ENCODE measurements at places on chromosomes 4 and X. TPM values are rescaled to one million over a fixed set of nuclear protein-coding genes. Genes with fewer than 3 reads are reported as not detected.

The SPATA4 gene
- total RNA-seq, result 0.72 TPM

The CFAP99 gene
- total RNA-seq, result under 0.01 TPM

GRCh38 chrX:20459410-20460350, 193.0 kb upstream of the RPS6KA3 start:
- no peak for DNase-seq

DNA sequence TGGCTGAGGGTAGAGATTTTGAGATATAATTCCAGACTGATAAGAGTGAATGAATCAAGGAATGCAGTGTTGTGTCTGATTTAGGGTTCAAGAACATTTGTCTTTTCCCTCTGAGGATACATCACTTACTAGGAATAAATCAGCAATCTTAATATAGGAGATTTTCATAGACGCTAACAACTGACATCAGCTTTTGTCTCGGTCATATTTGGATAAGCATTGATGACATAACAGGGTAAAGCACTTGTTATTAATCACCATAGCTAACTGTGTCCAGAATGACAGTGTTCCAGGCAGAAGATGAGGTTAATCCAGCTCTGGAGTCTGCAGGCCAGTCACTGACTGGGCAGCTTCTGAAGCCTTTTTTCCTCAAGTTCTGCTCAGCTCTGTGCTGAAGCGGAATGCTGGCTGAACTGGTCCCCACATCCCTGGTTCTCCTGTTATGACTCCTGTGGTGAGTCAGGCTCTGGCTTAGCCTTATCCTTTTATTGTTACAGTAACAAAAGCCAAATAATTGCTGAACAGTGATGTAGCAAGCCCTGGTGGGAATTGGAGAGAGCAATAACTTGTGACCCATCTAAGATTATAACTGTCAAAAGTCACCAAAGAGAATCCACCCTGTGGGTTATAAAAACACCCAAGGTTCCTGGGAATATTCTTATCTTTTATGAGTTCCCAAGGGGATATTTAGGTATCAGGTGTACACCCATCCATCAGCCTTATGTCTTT, 41.8 kb downstream of the FNIP2 start:
- peak; percentile 71 for DNase-seq

GRCh38 chr4:94695384-94695783, 62.4 kb upstream of the BMPR1B start:
- DNase-seq, result peak; percentile 4

DNA sequence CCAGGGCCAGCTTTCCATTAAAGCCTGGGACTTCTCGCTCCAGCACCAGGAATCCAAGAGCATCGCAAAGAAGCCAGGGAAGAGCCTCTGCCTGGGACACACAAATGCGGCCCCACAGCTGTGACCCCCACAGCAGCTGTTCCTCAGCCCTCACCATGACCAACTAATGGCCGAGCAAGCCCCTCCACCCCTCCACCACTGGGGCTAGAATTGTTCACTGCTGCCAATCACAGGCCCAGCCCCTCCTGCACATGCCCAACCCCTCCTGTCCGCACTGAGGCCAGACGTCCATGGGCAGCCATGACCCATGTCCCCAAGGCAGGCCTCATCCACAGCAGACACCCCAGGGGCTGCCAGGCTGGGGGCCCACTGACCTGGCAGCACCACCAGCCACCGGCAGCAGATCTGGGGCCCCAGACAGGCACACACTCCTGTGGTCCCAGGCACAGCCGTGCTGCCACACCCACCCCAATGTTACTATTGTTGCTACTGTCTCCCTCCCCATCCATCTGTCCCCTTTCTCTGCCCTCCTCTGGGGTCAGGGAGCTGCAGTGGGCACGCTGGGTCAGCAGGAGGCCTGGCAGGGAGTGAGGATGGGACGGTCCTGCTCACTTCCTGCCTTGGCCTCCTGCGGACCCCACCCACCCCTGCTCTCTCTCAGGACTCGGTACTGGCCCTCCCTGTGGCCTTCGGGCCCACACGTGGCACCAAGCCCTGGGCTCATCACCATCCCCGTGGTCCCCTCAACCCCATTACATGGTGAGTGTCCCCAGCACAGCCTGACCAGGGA, 56.0 kb downstream of the ZFYVE28 start:
- peak; percentile 38 for DNase-seq

DNA sequence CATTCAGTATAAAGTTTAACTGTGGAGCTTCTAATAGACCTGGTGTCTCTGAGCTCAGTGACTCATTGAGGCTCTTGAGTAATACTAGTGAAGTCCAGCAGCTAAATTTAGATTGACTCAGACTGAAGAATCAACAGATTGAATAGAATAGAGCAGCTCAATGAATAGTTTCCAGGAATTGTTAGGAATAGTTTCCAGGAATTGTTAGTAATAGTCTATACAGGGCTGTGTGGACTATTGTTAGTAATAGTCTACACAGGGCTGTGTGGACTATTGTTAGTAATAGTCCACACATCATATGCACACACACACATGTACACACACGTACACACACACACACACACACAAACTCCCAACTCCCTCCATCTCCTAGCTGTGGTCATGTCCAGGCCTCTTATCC, 3.0 kb downstream of the GIMD1 start:
- DNase-seq, result no peak

- peak; percentile 69 for DNase-seq
Measured at GRCh38 chr4:7421356-7422150, 13.2 kb downstream of the PSAPL1 start.

DNA sequence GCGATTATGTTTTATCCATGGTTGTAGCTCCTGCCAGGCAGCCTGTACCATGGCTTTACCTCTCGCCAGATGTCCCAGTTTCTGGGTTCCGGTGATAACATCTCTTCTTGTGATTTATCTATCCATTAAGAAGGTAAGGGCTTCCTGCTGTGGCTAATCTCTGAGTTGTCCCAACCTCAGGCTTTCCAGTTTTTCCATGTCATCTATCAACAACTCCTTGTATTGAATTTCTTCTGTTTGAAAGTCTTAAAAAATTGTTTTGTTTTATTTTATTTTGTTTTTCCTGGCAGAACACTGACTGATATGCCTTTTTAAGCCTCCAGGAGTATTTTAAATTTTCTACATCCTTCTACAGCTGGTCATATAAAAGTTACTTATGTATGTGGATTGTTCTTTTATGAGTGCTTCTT, 241.9 kb downstream of the ANTXR2 start:
- DNase-seq, result no peak

DNA sequence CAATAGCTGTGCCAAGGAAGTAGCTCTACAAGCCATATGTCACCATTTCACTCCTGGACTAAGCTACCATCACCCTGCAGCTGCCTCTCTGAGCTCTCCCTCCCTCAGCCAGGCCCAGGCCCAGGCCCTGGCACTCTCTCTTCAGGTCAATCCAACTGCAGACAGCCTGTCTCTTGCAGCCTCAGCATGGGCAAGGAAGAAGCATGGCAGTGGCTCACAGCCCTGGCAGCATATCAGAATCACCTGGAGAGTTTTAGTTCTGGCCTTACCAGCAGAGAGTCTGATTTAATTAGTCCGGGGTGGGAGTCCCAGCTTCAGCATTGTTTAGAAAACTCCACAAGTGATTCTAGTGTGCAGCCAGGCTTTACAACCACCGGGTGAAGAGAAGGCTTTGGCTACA, 31.5 kb downstream of the NALF2 start:
- no peak for DNase-seq

GRCh38 chrX:19593690-19594089, 78.4 kb upstream of the MAP3K15 start:
- no peak for DNase-seq

- no peak for DNase-seq
Measured at GRCh38 chr4:20723463-20723862, 23.2 kb downstream of the PACRGL start.
